ENCODE measurements at places on chromosomes 16 and 17.

DNA sequence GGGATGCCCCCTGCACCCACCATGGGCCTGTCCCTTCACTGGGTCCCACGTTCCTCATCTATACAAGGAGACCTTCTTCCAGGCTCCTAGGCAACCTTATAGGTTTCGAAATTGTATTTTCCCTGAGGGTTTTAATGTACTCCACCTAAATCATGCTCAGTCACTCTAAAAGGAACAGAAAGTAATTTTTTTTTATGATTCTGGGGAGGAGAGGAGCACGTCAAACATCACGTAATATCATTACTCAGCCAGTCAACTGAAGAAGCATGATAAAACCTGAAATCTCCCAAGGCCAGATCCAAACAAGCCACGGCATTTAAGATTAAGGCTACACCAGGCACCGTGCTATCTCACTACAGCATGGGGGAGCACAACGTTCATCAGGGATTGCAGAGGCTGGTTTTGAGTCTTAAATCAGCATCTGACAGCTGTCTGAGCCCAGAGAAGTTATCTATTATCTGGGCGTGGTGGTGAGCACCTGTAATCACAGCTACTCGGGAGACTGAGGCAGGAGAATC, 3.9 kb upstream of the TMEM114 start:
- no peak for DNase-seq

DNA sequence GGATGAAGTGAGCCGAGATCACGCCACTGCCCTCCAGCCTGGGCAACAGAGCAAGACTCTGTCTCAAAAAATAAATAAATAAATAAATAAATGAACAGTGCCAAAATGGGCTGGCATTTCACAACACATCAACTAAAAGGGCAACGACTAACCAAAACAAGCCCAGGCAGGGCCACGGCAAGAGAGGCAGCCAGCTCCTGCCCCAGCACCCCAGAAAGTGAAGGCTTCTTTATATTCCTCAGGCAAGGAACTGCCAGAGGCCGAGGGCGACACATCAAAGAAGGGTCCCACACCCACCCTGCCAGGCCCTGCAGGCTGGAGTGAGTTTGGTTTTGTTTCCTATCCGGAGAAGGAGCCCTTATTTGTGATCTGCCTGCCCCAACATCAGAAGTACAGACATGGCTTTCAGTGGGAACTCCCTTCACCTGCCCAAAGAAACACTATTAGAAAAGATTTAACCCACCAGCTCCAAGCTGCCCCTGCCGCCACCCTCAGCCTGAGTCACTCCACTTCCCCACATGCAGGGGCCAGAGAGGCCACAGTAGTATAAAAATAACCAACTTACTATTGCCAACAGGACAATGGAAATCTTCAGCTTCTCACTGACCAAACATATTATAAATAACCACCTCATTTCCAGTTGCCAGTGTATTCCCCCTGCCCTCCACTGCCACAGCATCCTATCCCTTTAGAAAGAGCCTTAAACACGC, 8.0 kb downstream of the FBXO31 start:
- no peak for DNase-seq

- DNase-seq = no peak
Observed at GRCh38 chr17:27414271-27414670, 42.0 kb upstream of the KSR1 start.

- DNase-seq = no peak
Observed at GRCh38 chr17:4858882-4859260, 25.7 kb downstream of the MINK1 start.

DNA sequence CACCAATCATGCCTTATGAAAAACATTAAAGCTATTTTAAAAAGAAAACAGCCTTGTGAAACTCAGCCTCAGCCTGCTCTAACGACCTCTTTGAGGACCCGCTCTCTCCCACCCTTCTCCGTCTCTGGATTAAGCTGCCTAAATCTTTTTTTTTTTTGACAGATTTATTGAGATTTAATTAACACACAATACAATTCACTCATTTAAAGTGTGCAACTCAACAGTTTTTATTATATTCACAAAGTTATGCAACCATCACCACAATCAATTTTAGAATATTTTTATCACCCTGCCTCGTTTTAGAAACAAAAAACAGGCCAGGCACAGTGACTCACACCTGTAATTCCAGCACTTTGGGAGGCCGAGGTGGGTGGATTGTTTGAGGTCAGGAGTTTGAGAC, 8.4 kb downstream of the CDR2L start:
- DNase-seq = no peak

- no peak for DNase-seq
Observed at GRCh38 chr16:58792188-58792587, 58.1 kb upstream of the GOT2 start.

Measured in bone marrow (tissue), 2 donors.